ENCODE measurements at places on chromosomes 4 and X.

- DNase-seq: no peak
Measured at GRCh38 chr4:154044742-154045485, 256.0 kb upstream of the SFRP2 start.

DNA sequence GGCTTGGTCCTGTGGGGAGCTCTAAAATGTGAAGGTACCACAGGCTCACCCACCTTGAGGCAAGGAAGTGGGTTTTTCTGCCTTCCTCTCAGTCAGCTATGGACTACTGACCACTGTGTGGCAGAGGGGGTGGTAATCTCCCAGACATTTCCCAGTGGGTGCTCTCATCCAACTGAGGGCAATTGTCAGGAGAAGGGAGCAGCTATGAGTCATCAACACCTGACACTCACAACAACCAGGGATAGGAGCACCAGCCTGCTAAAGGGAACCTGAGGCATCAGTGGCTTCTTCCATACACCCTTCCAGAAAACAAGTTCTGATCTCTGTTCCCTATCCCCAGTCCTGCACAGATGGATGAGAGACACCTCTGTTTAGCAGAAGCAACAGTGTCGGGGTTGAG is 468.8 kb downstream of the BCOR start:
- no peak for DNase-seq

DNA sequence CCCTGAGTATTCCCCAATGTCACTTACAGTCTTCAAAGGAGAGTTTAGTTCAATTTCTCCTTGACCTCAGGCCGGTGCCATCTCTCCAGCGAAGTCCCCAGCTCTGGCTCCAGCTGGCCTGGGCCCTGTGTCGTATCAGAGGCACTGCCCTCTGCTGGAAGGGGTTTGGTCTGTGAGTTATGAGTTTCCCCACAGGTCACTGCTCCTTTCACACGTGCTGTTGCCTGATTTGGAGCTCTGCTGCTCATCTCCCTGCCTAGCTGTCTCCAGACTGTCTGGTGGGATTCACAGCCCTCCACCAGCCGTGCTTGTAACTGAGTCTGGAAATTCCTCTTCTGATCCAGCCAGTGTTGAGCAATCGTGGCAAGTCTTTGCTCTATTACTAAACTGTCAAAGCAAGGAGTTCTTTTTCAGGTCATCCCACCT is at the start of gene RAP2C:
TSS of gene RAP2C (minus strand) at position 105 of the 426 bp plus-strand sequence. CDS start 2,179 bp downstream, outside the sequence.
- peak; percentile 62 for DNase-seq

DNA sequence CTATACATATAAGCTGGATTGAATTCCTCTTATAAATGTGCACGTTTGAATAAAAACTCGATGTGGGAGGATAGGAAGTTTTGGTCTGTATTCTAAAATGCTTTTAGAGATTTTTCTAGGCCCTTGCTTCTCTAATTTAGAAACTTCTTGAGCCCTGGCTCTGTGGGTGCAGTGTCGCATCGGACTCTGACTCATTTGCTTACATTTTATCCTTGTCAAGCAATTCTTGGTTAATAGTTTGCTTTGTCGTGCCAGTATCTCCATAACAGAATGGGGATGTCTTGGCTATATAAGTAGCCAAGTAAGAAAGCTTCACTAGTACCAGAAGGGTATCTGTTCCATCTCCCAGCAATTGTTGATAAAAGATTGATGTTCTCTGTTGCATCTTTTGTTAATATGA is 10.7 kb downstream of the SGMS2 start:
- no peak for DNase-seq

DNA sequence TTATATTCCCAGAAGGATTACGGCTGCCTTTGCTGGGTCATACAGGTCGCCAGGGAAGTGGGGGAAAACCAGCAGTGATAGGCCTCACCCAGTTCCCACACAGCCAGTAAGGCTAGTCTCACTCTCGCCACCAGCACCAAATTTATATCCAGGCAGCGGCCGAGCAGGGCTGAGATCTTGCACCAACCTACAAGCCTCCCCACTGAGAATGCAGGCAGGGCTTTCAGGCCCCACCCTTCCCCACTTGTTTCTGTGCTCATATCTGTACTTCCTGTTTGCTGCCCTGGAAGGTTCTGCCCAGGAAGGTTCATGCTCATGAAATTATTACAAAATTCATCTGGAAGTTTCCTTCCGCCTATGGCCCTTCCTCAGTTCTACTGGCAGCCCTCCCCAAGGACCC is 179.7 kb downstream of the STIM2 start:
- no peak for DNase-seq

All from activated CD4-positive, alpha-beta T cell treated with anti-CD3 and anti-CD28 coated beads for 48 hours (primary cell).